Activated CD4-positive, alpha-beta T cell treated with anti-CD3 and anti-CD28 coated beads, Interleukin-2, amount 50 U/mL, for 1 hour (primary cell): ENCODE measurements at places on chromosomes 11 and 22.

- DNase-seq = no peak
These were observed 2.5 kb downstream of the MPPED2 start for GRCh38 chr11:30583476-30584280.

- no peak for DNase-seq
These were observed 70.0 kb downstream of the NARS2 start for GRCh38 chr11:78504708-78505107.

- no peak for DNase-seq
These were observed 320.5 kb downstream of the MIAT start for GRCh38 chr22:26977741-26978376.

- DNase-seq = no peak
These were observed 34.1 kb downstream of the LMO1 start for GRCh38 chr11:8229299-8230177.

DNA sequence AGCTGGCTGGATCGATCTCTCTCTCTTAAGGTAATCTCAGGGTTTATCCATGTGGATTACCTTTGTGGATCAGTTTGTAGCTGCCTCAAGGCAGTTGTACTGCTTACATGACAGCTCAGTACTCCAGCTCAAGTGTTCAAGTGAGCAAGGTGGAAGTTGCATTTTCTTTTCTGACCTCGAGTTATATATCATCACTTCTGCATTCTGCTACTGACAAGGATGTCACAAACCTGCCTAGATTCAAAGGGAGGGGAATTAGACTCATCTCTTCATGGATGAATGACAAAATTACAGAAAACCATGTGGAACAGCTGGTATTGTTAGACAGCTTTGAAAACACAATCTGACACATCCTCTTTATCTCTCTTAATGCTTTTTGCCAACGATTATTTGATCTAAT is 6.1 kb upstream of the TCN2 start:
- no peak for DNase-seq

DNA sequence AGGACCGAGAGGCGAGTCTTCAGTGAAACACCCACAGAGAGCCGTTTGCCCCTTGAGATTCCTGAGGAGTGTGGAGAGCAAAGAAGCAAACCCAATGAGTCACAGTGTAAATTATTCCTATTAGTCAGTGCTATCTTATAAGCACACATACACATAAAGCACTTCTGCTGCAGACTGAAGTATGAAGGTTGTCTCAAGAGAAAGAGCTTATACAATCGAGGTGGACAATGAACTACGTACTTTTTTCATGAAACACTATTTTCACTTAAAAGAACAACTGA is 37.3 kb downstream of the GALNT18 start:
- no peak for DNase-seq

DNA sequence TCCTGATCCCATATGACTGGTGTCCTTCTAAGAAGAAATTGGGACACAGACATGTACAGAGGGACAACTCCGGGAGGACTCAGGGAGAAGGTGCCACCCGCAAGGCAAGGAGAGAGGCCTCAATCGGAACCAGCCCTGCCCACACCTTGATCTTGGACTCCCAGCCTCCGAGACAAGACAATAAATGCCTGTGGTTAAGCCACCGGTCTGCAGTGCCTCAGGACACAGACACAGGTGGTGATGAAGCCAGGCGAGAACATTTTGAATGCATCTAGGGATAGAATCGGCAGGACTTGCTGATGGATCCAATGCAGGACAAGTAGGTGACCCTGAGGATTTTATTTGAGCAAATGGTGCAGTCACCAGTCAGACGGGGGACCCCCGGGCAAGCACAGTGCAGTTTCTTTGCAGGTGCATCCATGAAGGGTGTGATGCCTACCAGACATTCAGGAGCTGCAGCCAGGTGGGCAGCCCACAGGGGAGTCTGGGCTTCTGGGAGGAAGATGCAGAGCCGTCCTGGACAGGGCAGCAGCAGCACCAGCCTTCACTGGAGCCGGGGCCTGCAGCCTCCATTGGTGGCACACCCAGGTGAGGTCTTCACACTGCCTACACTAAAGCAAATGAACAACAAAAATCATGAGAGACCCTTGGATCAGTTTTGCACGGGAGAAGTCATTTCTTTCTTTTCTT is 20.2 kb upstream of the SEPTIN5 start:
- no peak for DNase-seq

DNA sequence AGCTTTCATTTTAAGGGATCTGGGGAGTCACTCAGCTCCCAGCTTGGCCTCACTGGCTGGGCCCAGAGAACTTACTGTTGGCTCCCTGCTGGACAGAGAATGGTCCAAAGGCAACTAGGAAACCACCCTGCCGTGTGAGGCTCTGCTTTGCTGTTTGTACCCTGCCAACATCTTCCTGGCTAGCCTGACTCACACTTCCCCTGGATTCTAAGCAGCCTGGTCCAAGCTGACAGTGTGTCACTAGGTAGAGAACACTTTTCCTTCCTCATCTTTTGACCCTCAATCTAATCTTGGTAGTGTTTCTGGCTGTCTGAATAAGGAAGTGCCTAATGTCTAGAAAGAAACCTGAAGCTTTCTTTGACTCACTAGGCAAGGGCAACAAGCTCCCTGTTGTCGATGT is 76.7 kb downstream of the FAR1 start:
- DNase-seq = no peak

- DNase-seq = no peak
These were observed 17.7 kb upstream of the TYR start for GRCh38 chr11:89159974-89160373.

DNA sequence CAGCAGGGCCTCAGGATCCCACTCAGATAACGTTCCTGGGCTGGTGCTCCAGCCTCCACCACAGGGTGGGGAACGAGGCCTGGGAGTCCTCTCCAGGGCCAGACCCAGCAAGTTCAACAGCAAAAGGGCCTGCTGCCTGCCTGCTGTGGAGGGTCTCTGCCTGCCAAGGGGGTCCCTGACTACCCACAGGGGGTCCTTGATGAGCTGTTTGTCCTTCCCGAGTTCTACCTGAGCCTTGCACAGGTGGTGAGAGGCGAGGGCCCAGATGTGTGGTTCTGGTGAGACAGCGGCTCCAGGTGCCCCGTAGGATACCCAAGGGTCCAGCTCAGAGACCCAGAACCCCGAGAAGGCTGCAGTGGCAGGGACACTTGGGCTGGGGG is 4.4 kb downstream of the DUSP8 start:
- DNase-seq = no peak

DNA sequence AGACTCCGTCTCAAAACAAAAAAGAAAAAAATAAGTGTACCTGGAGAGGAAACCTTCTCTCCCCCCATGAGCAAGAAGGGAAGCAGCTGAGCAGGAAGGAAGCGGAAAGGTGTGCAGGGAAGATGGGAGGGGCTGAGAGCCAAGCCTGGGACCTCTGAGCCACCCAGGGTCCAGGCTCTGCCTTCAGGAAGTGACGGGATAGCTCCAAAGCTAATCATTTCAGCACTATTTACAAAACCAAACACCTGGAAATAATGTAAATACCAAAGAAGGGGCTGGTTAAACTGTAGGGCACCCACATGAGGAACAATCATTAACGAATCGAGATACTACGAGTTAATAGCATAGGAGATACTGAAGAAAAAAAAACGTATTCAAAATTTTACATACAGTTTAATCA is 27.9 kb downstream of the ARRB1 start:
- DNase-seq = no peak

DNA sequence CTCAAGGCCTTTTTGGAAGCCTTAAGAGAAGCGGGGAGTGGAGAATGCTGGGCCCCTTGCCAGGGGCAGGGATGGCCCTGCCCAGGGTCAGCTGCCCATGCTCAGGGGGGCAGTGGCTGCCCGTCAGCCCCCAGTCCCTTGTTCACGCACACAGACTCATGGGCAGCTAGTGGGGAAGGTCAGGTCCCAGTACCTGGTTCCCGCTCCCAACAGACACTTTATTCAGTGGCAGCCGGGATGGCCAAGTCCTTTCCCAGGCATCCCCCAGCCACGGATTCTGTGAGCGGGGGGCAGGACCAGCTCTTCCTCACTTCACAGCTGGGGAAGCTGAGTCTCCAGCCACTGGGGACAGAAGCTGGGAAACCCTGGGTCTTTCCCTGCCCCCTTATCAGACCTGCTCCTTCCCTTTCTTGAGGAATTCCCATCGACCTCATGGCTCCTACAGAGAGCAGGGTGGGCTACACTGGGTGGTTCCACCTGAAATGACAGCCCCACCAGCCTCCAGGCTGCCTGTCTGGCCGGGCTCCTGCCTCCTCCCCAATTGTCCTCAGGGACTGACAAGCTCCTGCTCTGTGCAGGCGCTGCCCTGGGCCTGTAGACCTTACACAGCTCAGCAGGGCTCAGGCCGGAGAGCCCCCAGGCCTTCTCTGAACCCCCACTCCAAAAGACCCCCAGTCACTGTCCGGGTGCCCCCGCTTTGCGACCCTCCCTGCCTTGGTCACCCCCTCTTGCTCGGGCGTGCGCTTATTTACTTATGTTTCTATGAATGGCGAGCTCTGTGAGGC is 61.0 kb upstream of the FGF3 start:
- DNase-seq = no peak

GRCh38 chr11:32187111-32187510 is 96.2 kb downstream of the RCN1 start:
- DNase-seq = no peak

GRCh38 chr22:17117890-17118289 is 3.3 kb downstream of the TMEM121B start:
- DNase-seq = no peak

GRCh38 chr22:45319324-45319685 is 9.6 kb downstream of the FAM118A start:
- DNase-seq = peak; percentile 15

DNA sequence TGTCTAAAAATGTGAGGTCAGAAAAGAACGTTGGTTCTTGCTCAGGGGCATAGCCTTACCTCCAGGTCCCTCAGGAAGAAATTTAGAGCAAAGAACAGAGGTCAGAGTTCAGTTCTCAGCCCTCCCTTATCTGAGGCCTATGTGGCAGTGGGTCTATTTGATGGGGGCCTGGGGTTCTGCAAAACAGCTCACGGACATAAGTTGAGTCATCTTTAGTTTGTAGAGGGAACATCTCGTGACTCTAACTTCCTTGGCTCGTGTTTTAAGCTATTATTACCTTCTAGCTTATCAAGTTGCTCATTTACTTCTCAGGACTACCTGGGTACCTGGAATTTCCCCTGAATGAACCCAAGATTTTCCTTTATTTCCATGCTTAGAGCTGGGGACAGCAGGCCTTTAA is 91.3 kb upstream of the AMOTL1 start:
- DNase-seq = no peak

DNA sequence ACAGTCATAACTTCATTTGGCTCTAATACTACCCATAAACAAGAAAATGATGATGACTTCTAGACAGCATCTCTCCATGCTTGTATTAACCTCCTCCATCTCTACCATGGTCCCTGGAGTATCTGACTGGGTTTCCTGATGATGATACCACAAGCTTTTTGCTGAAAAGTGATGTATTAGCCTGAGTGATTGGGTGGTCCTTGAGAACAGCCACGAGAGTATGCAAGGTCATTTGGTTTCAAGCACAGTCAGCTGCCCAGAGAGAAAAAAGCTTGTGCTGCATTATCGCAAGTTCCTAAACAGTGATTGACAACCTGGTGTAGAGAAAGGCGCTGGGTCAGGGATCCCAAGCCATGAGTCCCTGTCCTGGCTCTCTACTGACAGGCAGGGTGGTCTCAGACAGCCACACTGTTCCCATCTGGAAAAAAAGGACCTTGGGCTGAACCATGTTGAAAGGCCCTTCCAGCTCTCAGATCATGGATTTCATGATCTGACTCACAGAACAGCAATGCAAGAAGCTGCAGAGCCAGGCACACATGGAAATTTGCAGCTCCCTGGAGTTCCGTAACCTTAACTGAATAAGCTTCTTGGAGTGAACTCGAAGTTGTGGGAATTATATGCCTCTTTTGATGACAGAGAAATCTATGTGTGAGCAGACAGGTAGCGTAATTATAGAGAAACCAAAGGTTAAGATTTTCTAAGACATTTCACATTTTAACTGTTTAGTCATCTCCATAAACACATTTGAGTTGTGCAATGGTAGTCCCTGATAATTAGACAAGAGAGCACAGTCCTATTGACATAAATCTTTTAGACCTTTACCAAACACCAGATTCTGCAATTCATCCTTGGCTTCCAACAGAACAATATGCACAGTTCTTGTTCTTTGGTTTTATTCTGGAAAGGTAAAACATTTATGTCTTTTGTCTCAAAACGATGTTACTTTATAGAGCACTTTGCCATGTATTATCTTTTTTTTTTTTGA is 54.1 kb upstream of the UBASH3B start:
- DNase-seq = no peak

DNA sequence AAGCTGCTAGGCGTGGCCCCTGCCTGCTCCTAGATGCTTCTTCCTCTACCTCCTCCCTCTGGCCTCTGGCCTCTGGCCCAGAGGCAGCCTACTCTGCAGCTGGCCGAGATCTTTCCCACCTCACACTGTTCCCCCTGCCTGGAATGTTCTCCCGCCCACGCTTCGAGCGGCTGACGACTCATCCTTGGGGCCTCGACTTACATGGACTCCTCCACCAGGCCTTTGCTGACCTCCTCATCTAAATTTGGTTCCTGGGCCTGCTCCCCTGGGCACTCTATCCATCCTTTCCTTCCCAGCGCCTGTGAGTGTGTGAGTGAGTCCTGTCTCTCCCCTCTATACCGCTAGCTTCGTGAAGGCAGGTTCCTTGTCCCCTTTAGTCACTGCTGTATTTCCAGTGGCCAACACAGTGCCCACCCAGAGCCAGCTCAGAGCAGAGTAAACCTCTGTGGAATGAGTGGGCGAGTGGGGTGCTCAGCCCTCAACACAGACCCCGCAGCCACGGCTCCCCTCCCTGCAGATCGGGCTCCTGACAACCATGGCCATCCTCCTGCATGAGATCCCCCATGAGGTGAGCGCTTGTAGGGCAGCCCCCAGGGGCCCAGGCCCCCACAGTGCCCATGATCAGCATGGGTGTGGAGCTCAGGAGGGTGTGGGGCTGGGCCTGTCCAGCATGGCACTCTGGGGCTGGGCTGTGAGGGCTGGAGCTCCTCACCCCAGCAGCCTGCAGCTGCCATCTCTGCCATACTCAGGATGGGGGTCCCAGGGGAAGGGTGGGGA is 5.7 kb downstream of the SLC39A13 start:
- DNase-seq = no peak

DNA sequence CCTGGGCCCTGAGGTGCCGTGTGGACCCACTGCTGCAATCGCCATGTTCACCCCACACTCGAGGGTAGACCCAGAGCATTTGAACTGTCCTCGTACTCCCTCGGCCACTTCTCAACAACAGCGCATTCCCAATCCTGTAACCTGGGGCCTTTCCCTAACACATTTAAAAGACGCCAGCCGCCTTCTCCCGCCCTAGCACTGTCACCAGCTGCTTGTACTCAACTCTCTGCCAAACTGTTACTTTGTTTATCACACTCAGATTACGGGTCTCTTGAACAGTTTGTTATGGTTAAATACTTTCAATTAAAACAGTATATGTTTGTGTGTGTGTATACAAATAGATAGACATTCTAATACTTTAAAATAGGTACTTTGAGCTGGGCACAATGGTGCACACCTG is 20.7 kb downstream of the CDKN1C start:
- no peak for DNase-seq
